Suprapubic skin (tissue), 4 donors: ENCODE measurements at places on chromosomes 4 and X. TPM values are rescaled to one million over a fixed set of nuclear protein-coding genes. Genes with fewer than 3 reads are reported as not detected.
A peak's percentile ranks its signal among the peaks of the same experiment; 100 is the strongest.

Gene SH3TC1
- 9.7 TPM for total RNA-seq

DNA sequence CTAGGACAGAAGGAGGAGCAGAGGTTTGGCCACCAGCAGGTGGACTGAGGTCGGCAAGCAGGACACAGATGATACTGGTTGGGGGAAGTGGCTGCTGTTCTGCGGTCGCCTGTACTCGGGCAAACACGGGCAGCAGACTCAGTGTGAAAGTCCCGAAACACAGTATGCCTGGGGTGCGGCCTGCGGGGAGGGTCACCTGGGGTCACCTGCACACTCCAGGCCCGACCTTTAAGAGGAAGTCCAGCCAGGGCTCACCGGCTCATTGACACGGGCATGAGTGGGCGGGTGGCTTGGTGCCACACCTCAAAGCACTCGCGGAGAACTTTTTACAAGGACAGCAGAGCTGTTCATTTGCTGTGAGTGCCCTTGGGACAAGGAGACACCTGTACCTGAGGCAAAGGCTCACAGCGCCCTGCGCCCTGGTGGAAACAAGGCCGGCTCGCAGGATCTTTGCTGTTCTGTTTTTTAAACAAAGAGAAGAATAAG lies 71.5 kb upstream of the MXD4 start:
- DNase-seq = no peak

Gene PCDH19
- total RNA-seq = 1.8 TPM

Gene BTK
- total RNA-seq = 1.4 TPM

DNA sequence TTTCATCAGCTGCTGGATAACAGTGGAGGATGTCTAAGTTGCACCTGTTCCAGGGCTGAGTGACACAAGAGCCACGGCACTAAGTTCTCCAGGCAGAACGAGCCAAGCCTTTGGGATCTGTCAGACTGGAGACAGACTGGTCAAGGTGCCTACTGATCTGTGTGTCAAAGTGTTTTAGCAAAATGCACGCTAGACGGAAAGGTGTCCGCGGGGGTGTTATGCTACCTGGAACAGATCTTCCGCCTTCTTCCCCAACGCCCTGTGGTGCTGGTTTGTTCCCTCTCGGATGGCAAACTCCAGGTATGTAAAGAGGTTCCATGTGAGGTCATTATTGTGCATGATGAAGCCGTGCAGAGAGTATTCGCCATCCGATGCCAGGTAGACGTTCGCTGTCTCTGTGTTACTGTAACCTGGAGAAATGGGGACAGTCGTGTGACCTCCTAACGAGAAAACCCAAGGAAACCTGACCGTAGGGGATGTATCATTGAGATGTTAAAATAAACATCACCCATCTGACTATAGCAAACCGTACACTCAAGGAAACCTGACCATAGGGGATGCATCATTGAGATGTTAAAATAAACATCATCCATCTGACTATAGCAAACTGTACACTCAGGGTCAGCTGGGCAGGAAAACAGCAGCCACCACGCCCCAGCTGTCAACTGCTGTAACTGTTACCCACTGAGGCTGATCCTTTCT lies 29.7 kb upstream of the SLC25A6 start:
- DNase-seq = peak; percentile 34

Gene BMX
- 0.45 TPM for total RNA-seq

- DNase-seq = no peak
These were observed 45.9 kb upstream of the UNC5C start for GRCh38 chr4:95594629-95595028.

- DNase-seq = peak; percentile 86
These were observed 1.1 kb downstream of the FBXW7 start for GRCh38 chr4:152534541-152535359.

DNA sequence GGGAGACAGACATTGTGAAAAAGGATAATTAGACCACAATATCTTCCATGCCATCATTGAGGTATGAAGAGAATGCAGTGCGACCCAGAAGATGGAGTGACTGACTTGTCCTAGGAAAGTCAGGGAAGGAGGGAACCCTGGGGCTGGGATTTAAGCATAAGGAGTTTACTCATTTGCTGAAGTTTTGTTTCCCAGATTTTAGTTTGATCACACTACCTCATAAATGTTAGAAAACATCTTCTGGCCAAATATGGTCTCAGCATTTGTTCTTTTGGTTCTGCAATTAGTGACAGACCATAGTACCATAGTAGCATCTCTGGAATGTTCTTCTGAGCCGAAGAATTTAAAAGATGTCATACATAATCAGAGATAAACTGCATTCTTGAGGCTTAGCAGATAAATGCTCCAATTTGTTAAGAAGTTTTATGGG lies 96.5 kb upstream of the PGRMC2 start:
- DNase-seq = no peak

Gene CYTL1
- not detected for total RNA-seq

DNA sequence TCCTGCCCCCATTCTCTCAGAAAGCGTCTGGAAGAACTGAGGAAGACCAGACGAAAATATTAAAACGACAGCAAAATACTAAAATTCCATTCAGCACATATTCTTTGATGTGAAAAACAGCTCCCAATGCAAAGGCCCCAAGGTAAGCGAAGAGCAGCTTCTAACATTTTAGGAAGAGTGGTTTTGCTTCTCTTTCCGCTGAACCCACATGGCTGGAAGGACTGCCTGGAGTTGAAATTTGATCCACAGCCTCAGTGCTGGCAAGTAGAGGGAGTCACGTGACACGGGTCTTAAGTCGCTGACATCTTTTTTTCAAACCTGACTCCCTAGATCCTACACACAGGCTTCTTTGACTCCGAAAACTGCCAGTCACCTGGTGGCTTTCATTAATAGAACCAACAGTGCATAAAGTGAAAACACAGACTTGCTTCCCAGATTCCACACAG lies at the start of gene FAM13A:
FAM13A (minus strand) TSS at position 233 of the 446 bp plus-strand sequence; CDS start at position 12, 221 bp downstream.
- peak; percentile 87 for DNase-seq

- no peak for DNase-seq
These were observed 218.7 kb downstream of the NWD2 start for GRCh38 chr4:37463033-37463856.

- no peak for DNase-seq
These were observed 34.7 kb upstream of the NEUROG2 start for GRCh38 chr4:112550728-112551127.

Gene SSX3
- not detected for total RNA-seq

Gene IRS4
- total RNA-seq = 2.0 TPM

GRCh38 chr4:128983771-128984485 lies 109.4 kb downstream of the SCLT1 start:
- no peak for DNase-seq

GRCh38 chr4:127622921-127623796 lies 9.6 kb upstream of the INTU start:
- DNase-seq = no peak
